ENCODE measurements at places on chromosomes 6 and 20.

GRCh38 chr20:14860410-14860814, 523.0 kb upstream of the FLRT3 start:
- no peak for DNase-seq

GRCh38 chr6:42724825-42725224, 2.4 kb upstream of the PRPH2 start:
- no peak for DNase-seq

DNA sequence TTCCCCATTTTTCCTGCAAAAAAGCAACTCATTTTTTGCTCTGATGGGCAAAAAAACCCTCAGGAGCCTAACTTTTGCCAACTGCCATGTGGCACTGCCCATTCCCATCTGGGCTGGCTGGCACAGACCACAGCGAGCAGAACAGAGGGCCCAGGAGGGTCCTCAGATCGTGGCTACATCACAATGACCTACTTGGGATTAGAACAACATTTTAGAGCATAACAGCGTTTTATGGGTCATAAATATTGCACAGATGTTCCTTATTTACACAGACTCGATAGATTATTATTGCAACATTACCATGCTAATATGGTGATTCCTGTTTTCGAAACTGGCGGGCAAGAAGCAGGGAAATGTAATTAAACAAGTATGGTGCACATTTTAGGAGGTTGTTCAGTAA, 28.0 kb downstream of the PTPRT start:
- DNase-seq, result no peak

GRCh38 chr6:127178746-127179145, 60.3 kb downstream of the RSPO3 start:
- DNase-seq, result no peak

GRCh38 chr6:160975162-160975561, 16.4 kb upstream of the MAP3K4 start:
- DNase-seq, result no peak

DNA sequence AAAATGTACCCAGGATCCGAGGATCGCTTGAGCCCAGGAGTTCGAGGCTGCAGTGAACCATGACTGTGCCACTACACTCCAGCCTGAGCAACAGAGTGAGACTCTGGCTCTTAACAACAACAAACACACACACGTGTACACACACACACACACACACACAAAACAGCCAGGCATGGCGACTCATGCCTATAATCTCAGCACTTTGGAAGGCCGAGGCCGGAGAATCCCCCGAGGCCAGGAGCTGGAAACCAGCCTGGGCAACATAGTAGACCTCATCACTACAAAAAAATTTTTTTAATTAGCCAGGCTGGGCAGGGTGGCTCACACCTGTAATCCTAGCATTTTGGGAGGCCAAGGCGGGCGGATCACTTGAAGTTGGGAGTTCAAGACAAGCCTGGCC, 23.3 kb upstream of the ARFGEF2 start:
- DNase-seq, result no peak

DNA sequence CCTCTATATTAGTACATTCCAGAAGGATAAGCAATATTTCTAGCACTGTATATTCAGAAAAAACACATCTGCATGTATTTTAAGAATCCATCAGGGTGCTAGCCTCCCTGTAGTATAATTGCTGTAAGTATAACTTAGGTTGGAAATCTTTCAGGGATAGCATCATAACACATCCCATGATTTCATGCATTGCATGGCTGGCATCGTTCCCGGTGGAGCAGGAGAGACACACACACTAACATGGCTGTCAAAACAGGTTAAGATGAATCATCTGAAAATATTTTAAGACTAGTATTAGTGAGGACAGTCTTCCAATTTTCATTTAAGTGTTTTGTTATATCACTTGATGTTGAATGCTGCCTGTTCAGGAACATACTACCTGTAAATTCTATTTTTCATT, 32.1 kb upstream of the CENPW start:
- DNase-seq, result no peak

- no peak for DNase-seq
Observed at GRCh38 chr6:795046-795685, 102.2 kb upstream of the EXOC2 start.
